Inflammatory macrophage treated with lipopolysaccharide for 4 hours (primary cell): ENCODE measurements at places on chromosomes 7 and 10.

DNA sequence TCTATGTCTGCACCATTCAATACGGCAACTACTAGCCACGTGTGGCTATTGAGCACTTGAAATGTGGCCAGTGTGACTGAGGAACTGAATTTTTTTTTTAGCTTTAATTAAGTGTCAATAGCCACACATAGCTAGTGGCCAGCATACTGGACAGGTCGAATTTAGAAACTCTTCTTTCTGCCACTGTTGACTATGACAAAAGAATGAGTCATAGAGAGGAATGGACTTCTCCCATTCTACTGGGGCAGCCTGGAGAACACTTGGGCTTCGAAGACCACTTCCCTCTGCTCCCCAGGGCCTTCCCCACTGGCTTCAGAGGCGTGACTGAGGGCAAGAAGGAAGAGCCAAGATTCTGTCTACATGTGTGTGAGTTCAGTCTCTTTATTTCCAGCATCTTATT is 137.5 kb downstream of the SNX10 start:
- DNase-seq, result peak; percentile 18

DNA sequence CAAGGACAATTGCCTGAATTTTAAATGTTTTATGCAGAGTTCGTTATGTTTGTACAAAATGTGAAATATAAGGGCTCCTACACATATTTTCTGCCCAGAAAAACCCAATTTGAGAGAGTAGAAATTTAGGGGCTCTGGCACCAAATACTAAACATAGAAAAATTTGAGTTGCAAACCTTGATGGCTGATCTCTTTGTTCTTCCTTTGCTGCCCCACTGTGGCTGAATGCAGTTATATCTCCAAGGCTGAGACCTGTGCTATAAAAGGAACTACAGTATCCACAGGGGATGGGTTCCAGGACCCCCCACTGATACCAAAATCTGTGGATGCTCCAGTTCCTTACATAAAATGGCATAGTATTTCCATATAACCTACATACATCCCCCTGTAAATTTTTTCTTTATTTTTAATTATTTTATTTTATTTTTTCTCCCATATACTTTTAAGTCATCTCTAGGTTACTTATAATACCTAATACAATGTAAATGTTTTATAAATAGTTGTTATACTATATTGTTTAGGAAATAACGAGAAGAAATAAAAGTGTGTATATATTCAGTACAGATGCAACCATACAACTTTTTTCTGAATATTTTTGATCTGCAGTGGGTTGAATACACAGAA is 22.5 kb downstream of the CFAP43 start:
- peak; percentile 38 for DNase-seq

- DNase-seq, result no peak
Observed at GRCh38 chr7:44960011-44960580, 18.7 kb downstream of the MYO1G start.

- DNase-seq, result no peak
Observed at GRCh38 chr10:522350-522749, 167.1 kb downstream of the DIP2C start.
